Pulmonary artery endothelial cell (primary cell): ENCODE measurements at places on chromosomes 2 and 18. TPM values are rescaled to one million over a fixed set of nuclear protein-coding genes. Genes with fewer than 3 reads are reported as not detected.

DNA sequence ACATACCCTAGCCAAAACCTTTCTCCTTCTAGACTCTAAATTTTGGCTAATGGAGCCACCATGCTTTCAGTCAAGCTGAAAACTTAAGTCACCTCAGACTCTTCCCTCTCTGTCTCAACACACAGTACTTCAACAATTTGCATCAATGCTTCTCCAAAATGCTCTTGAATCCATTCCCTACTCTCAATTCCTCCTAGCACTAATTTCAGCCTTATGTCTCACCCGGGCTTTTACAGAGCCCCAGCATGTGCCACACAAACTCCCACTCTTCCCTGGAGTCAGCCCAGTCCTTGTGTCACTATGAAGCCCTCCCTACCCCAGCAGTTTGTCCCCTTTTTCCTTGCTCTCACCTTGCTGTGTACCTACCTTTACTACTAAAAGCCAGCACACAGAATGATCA, 38.7 kb downstream of the AAK1 start:
- no peak for DNase-seq

DNA sequence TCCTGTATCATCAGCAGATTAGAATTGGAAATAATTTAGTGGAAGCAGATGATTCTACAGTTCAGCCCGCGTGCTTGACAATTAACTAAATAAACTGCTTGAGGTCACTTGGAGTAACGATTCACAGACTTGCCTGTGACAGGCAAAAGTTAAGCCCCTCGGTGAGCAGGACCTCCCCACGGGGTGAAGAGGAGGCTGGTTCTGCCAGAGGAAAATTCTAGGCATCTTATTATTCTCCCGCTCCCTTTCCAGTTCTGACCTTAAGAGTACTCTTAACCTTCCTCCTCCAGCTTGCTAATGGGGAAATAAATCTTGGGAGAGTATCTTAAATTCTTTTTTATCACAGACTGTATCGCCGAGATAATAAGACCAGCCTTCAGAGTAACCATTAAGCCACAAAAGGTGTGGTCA, 169.7 kb upstream of the SMAD2 start:
- DNase-seq, result no peak

DNA sequence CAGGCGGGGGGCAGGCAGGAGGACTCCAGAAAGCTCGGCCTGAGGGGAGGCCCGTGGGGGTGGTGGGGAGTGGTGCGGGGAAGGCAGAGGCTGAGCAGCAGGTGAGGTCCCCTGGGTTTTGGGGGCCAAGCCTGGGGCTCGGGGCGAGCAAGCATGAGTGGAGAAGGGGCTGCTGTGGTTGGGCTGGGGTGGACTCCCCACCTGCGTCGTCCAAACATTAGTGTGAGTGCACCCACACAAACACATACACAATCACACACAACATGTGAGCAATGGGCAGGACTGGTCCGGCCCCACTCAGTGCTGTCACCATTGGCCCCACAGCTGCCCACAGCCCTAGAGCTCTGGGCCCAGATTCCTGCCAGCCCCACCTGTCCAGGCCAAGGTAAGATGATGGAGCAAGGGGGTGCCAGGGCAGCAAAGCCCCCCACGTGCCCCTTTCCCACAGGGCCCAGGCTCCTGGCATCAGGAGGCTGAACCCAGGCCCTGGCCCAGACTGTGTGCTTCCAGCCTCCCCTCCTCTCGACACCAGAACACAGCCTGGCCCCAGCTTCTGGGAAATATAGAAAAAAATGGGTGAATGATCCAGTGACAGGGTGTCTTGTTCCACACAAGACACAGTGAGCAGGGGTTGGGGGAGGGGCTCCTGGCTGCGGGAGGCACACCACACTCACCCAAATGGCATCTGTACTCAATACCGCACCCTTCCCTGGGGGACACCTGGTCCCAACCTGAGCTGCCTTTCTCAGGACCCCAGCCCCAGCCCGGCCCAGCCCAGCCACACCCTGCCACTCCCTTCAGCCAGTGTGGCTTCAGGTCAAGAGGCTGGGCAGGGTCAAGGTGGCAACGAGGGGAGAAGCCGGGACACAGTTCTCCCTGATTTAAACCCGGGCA, 463 bp upstream of the ALPP start:
- DNase-seq, result no peak

GRCh38 chr2:26469092-26469710, 8.7 kb downstream of the OTOF start:
- DNase-seq, result no peak

DNA sequence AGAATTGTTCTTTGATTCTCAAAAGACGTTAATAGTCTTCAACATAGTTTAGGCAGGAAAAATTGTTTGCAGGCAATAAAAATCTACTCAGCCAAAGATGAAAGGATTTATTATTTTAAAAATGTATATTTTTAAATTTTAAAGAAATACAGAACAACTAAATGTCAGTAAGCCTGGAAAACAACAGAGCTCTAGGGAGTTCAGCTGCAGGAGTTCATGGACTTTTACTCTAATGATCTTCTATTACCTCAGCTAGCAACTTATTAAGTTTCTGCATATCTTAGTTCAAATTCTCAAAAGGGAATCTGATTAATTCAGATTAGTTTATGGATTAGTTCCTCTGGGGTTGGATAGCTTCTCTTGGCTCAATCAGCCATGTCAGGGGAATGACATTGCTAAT, 17.9 kb upstream of the XIRP2 start:
- no peak for DNase-seq

DNA sequence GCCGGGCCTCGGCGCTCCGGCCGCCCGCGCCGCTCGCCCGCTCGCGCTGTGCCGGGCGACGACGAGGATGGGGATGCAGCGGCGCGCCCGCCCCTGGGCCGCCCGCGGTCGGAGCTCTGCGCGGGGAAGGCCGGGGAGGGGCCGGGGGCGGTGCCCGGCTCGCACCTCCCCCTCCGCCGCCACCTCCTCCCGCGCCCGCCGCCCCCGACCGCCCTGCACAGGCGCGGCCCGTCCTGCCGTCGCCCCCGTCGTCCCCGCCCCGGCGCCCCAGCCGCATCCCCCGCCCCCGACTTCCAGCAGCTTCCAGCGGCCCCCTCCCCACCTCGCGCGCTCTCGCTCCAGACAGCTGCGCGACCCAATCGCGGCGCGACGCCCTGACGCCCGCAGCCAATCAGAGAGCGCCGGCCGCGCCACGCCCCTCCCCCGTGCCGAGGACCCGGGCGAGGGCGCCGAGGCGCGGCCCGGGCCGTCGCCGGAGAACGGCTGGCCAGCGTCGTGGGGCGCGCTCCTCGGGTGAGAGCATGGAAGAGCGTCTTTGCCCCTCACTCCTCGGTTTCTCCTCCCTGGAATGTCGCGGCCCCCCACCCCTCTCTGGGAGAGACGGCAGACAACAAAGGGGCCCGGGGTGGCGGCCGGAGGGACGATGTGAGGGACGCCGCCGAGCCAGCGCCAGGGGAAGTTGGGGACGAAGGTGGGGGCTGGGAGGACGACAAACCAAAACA, at the start of gene MBOAT2:
Gene MBOAT2 (minus strand): TSS at position 69 of the 722 bp plus-strand sequence. CDS start 70 bp downstream, outside the sequence.
- peak; percentile 35 for DNase-seq

- DNase-seq, result no peak
Measured at GRCh38 chr2:166665991-166666940, 172.2 kb upstream of the SCN7A start.

GRCh38 chr2:60483401-60483800, 70.1 kb downstream of the BCL11A start:
- no peak for DNase-seq

Gene ALPI
- not detected in 2 replicates for total RNA-seq
